ENCODE measurements at places on chromosomes 4 and X.

GRCh38 chrX:115533485-115533884, 27.5 kb upstream of the PLS3 start:
- DNase-seq: no peak

DNA sequence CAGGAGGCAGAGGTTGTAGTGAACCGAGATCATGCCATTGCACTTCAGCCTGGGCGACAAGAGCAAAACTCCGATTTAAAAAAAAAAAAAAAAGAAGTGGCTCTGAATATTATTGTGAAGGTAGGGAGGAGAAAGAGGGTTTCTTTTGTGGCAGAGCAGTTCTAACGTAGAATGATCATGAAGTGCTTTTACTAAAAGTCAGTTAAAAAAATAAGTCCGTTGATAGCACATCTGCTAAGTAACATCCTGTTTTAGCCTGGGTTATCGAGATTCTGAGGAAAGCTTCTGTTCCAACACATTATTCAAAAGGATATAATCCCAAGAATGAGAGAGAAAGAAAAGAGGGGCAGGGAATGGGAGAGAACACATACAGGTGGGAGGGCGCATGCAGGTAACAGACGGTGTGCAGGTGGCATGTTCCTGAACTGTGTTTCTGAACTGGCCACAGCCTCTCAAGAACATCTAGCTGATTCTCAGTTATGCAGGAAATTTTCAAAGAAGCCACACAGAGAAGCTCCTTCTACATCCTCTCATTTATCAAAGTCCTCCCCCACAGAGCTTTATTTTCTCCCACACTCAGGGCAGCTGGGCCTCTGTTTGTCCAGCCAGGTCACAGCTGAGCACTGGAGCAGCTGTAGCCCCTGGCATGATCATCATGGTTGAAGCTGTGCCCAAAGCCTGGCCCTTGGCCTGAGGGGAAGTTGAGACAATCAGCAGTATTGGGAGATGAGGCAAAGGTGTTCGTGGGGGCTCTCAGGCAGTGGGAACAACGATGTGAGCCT, 342.3 kb downstream of the ZNF674 start:
- no peak for DNase-seq

DNA sequence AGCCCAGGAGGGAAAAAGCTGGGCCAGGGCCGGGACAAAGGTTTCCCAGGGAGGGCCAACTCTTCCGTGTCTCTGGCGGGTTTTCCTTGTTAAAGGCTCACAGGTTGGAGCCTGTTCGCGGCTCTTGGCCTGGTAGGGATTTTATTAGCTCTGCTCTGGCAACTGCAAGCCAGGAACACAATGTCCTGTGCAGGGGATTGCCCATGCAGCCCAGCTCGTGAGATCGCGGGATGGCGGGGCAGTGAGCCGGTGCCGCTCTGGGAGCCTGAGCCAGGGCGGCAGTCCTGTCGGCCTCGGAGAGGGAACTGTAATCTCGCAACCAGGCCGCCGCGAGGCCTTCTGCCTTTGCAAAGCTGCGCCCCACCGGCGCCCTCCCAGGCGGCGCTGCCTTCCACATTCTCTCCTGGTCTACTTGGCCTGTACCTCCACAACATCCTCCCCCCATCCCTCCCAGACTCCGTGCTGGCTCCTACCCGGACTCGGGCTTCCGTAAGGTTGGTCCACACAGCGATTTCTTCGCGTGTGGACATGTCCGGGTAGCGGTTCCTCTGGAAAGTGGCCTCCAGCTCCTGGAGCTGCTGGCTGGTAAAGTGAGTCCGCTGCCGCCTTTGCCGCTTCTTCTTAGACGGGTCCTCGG, 2.1 kb downstream of the PITX2 start:
- DNase-seq: no peak

- no peak for DNase-seq
Observed at GRCh38 chr4:173367285-173367684, 3.5 kb upstream of the SAP30 start.

DNA sequence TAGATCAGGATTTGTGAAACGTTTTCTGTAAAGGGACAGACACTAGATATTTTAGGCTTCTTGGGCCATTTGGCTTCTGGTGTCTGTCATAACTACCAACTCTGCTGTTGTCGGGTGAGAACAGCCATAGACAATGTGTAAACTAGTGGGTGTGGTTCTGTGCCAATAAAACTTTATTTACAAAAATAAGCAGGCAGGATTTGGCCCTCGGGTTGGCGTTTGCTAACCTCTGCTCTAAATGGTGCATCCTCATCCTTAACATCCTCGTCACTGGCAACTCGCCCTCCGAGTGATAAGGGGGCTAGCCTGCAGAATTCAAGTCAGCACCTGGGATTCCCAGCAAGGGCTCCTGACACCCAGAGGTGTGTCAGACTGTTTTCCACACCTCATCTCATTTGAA, 105.8 kb upstream of the MSX1 start:
- no peak for DNase-seq

DNA sequence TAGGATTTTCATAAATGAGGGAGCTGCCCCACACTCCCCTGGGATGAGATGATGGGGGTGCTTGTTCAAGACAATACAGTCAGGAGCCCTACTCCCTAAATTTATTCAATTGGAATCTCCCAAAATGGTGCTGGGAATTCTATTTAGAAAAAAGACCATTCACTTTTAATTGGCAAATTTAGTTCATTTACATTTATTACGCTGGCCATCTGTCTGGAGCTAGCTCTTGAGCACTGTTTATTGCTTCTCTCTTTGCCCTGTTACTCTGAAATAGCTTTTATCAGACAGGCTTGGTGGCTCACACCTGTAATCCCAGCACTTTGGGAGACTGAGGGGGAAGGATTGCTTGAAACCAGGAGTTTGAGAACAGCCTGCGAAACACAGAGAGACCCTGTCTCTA, 2.0 kb upstream of the ARSD start:
- no peak for DNase-seq

GRCh38 chrX:153642051-153642654, 4.8 kb upstream of the DUSP9 start:
- DNase-seq: no peak

DNA sequence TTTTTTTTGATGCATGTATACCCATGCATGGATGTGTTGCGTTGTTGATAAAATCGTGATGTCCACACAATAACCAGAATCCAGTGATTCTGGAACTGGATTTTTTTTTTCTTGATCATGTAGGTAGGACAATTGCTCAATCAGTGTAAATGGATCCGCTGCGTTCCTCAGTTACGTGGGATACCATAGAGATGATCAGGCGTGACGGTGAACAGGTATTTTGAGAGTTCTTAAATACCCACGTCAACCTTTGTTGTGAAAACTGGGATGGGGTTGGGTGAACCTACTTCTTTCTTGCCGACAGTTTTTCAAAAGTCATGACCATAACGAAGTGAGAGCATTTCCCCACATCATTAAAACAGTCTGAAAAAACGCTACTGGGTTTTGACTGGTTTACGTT, 913 bp upstream of the SMIM10L2A start:
- DNase-seq: no peak

DNA sequence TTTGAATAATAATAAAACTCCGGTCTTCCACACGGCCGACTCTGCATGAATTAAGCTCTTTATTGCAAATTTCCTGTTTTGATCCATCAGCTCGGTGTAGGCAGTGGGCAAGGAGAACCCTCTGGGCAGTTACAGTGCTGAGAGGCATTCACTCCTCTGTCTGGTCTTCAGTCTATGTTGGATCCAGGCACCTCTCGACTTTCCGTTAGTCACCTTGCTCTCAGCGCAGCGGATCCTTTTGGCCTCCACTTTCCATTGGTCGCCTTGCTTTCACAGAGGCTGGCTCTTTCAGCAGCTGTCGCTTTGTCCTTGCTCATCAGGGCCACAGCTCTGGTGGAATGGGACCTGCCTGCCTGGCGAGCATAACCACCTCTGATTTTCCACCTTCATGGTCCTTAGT, 52.9 kb downstream of the TRMT44 start:
- no peak for DNase-seq

- DNase-seq: no peak
Observed at GRCh38 chr4:71009890-71010588, 16.6 kb downstream of the DCK start.

GRCh38 chr4:154189346-154189745, 302.3 kb downstream of the DCHS2 start:
- no peak for DNase-seq

DNA sequence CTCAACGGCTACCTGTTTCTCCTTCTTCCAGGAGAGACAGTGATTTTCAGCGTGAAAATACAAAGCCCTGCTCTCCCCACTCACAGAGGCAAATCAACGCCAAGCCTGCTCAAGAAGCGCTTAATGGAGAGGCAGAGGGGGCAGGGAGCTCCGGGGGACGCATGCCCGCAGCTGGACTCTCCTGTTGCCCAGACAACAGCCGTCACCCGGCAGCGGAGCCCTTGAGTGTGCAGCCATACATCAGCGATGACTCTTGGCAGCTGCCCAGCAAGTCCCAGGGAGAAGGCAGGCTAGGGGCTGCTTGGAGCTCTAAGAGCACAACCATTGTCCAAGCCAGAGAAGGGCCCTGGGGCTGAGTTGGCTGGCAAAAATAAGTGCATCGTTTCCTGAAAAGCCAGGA, 71.0 kb upstream of the AFAP1 start:
- DNase-seq: no peak

GRCh38 chrX:132631579-132632232, 142.9 kb upstream of the MBNL3 start:
- DNase-seq: no peak

DNA sequence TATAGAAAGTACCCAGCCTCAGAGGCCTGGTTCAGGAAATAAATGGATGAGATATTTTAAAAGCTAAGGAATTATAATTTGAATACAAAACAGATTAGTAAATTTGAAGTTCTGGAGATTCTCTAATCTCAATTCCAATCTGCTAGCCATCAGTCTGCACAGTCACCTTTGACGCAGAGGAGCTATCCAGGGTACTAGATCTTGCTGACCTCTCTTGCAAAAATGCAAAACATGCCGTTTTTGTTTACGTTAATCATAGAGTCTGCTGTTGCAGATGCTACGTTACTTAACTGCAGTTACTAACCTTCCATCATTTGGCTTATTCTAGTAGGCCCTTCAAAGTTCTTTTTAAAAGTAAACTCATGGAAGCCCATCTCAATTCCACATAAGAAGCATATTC, 10.4 kb downstream of the CCSER1 start:
- no peak for DNase-seq

GRCh38 chr4:110635163-110635865, 12.4 kb upstream of the PITX2 start:
- no peak for DNase-seq

DNA sequence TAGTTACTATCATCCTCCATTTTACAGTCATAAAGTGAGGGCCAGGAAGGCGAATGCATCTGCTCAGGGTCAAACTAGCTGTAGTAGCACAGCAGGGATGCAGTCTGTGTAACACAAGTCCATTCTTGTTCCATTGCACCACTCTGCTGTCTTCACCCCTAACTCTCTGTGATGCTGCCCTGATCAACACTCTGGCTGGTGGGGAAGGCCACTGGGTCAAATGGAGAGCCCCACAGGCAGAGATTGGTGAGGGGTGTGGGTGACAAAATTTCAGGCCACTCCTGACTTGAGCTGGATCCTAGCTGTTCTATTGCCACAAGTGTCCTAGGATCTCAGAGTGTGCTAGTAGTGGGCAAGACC, 136.5 kb downstream of the PJA1 start:
- DNase-seq: no peak

- no peak for DNase-seq
Observed at GRCh38 chr4:2103843-2104547, 44.9 kb downstream of the NAT8L start.

GRCh38 chr4:6313216-6313615, 43.6 kb downstream of the WFS1 start:
- no peak for DNase-seq

- no peak for DNase-seq
Observed at GRCh38 chrX:24464498-24464835, 619 bp upstream of the PDK3 start.

- DNase-seq: no peak
Observed at GRCh38 chrX:70552130-70552704, 107.6 kb downstream of the DLG3 start.

DNA sequence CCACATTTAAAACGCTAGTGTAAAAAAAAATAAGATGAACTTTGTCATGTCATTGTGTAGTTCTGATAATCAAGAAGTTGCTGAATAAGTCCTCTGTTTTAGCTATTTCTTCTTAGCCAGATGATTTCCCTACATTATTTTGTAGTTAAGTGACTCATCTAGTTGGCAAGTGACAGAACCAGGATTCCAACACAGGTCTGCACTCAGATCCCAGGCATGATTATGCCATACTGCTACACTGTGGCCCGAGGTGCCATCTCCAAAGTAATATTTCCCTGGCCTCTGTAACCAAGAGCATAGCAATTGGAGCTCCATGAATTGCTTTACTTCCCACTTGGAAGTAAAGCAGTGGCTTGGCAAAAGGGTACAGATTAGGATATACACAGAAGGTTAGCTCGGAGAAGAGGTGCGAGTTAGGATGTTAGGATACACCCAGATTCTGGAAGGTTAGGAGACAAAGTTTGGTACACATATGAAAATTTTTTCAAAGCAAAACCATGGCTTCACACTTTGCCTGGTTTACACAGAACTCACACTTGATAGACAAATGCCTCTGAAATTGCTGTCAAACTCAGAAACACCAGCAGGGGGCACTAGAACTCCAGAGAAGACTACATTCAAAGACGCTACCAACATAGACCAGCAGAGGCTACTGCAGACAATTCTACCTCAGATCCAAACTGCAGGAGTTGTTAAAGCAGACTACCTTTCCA, 41.4 kb downstream of the SRPX2 start:
- peak; percentile 49 for DNase-seq

DNA sequence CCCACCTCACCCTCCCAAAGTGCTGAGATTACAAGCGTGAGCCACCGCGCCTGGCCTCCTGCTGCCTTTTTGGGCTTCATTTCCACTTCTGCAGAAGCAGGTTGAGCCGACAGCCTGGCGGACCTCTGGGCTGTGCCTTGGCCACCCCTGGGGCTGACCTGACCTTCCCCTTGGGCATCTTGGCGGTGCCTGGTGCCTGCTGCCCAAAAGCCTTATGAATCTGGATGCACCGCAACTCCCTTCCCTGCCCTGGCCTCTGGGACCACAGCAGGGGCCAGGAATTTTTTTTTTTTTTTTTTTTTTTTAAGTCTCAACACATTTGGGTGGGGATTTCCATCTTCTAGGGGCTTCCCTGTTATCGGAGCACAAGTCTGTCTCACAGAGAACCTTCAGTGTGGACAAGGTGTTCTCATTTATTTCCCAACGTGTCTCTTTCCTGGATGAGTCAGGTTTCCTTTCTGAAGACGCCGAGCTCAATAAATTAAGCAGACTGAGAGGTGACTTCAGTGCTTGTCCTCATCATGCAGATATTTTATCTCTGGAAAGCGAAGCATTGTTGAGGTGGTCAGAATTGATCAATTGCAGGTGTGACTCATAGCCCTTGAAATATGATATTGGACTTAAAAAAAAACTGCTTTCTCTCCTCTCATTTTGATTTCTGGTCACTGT, 79.7 kb downstream of the SHROOM2 start:
- no peak for DNase-seq

GRCh38 chr4:124593494-124593893, 119.0 kb downstream of the ANKRD50 start:
- no peak for DNase-seq
